ENCODE measurements at places on chromosomes 12 and 14.

DNA sequence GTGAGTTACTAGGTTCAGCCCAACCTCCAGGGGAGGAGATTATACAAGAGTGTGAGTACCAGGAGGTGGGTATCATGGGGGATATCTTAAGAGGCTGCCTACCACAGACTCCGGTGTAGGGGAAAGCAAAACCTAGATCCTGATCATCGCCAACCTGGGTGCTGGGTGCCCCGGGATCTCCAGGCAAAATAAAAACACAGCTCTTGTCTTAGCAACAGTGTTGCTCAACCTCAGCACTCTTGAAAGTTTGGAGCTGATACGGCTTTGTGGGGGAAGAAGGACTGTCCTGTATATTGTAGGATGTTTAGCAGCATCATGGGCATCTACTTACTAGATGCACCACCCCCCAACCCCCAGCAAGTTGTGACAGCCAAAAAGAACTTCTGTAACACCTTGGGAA is 74.5 kb downstream of the CCDC60 start:
- DNase-seq: no peak

GRCh38 chr14:23899788-23900187 is 53.8 kb upstream of the DHRS4 start:
- no peak for DNase-seq

DNA sequence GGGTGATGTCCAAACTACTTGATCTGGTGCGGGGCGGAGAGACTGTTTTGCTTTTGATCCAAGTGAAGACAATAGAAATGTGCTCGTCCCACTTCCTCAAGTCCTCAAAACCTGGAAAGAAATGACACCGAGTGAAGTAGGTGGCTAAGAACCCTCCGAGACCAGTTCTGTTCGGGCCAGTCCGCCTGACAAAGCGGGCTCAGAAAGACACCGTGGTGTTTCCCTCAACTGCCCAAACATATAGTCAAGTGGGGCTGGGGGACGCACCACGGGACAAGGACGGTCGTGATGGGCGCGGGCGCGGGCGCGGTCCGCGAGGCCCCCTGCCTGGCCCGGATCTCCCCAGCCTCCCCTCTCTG is 1.6 kb downstream of the PHLDA1 start:
- DNase-seq: no peak

- DNase-seq: no peak
Observed at GRCh38 chr14:91159182-91159581, 45.3 kb downstream of the DGLUCY start.

DNA sequence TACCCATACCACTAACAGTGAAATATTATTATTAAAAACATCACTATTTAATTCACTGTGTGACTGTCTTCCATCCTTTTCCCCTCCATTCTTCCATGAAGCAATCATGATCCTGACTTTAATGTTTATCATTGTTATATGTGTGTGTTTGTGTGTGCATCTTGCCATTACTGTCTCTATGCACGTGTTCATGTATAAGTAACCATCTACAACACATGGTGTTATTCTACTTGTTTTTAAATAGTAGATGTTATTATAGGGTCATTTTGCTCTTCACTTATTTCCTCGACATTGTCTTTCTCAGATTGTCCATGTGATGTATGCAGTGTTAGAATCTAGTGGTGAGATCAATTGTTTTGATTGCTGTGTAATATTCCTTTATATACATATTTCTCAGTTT is 195.8 kb downstream of the TRHDE start:
- DNase-seq: no peak

DNA sequence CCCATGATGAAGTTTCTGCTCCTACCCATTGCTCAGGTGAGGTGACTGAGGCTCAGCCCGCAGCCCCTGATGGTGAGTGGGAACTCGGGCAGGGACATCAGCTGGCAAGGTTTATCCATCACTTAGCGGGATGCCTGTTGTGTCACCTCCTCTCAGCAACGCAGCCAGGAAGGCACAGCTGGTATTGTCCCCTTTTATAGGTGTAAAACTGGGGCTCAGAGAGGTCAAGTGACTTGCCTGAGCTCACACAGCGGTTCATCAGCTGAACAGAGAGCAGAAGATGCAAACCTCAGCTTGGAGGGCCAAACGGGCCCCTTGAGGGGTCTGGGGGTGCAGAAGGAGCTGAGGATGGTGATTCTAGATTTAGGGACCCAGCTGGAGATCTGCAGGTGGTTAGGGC is 143.6 kb downstream of the PHETA1 start:
- DNase-seq: no peak

GRCh38 chr14:99792551-99793212 is 531 bp upstream of the EML1 start:
- no peak for DNase-seq

DNA sequence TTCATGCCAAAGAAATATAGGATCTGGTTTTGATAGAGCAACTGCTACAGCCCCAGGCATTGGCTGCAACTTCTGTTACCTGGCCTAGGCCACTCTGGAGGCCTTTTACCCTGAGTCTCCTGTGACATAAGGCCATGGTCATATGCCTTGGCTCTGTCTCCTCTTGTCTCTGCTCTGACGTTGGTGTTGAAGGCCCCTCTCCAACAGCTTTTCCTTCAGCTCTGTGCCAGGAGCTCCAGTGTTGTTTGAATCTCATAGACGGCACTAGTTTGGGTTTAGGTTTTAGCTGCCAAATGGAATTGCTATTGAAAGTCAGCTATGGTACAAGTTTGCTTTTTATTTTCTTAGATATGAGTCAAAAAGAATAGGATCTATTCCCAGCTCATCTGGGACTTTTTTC is 41.1 kb downstream of the TTLL5 start:
- DNase-seq: no peak

GRCh38 chr14:68820999-68821683 is 28.3 kb upstream of the ZFP36L1 start:
- DNase-seq: no peak

DNA sequence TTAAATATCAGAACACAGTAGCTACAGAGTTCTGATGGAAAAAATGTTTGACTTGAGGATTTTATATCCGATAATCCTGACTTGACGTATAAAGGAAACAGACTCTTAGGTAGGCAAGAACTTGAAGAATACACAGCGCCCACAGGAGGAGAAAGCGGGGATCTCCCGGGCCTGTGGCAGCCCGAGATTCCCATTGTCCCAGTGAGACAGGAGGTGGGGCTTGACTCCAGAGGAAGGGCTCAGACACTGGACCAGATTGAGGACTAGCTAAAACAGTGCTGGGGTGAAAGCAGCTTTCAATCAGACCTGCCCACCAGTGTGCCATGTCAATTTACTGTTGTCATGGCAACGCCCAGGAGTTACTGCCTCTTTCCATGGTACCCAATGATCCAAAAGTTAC is 51.1 kb upstream of the C14orf180 start:
- no peak for DNase-seq

DNA sequence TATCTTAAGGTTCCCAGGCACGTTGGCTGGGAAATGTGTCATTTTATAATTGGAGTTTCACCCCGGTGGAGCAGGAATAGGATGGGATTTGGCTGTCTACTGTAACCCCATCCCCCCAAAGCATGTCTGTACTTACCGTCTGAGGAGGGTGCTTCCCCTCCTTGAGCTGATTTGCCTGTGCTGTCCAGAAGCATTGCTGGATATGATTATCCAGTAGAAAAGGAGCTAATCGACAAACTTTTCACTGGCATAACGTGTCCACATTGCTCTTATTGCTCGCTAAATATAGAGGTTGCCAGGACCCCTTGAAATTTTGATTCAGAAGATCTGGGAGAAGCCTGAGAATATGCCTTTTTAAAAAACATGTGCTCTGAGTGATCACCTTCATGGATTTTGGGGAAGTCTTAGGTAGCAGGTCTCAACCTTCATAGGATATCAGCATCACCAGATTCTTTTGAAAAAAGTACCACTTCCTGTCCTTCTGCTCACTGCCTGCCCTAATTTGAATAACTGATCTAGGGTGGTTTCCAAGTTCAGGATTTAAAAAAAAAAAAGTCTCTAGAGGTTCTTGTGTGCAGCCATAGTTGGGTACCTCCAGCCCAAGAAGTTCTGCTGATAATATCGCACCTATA is 80.4 kb upstream of the KCNA1 start:
- DNase-seq: no peak

GRCh38 chr14:52348279-52348678 is 34.2 kb downstream of the PTGER2 start:
- DNase-seq: no peak

DNA sequence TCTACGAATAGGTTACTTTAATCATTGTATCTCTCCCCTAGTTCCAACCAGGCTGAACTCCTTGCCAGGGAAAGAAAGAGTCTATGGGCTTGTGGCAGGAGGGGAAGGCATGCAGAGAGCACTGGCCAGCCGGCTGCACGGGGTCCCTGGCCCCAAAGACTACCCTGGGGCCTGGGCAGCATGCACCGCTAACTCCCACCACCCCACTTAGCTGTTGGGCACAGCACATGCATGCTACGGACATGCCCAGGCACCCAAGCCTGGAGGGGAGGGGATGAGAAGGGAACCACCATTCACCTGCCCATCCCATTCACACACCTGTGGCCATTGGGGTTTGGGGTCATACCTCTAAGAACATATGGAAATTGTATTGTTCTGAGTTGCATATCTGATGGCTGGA is 94.1 kb downstream of the PIK3C2G start:
- no peak for DNase-seq

DNA sequence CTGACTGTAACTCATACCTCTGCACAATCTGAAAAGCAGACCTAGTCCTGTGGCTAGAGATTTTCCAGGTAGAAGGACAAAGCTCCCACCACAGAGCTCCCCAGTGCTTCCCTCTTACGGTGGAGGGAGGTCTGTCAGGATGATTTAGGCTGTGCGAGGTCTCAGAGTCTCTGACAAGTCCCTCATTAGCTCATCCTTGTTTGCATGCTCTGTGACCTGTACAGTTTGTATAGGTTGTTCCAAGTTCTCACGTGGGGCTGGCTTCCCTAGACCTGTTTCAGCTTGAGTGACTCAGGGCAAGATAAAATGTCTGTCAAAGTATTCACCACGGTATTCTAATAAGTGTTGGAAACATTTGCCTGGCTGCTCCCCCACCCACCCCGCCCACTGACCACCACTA is 34.8 kb downstream of the ASCL1 start:
- no peak for DNase-seq

DNA sequence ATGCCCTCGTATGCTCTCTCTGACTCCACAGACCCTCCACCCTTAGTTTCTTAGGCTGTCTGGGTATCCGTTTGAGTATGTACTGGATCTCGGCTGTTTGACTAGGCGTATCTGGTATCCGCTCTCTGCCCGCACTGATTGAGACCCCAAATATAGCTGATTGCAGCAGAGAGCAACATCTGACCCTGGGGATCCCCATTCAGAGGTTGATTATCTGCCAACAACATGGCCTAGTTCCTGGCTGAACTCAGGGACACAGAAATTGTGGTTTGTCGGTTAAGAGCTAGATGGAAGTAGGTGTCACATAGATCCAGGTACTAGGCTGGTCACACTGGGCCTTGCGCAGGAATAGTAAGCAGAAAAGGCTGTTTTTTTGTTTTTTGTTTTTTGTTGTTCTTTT is 359.9 kb downstream of the FUT8 start:
- DNase-seq: no peak

DNA sequence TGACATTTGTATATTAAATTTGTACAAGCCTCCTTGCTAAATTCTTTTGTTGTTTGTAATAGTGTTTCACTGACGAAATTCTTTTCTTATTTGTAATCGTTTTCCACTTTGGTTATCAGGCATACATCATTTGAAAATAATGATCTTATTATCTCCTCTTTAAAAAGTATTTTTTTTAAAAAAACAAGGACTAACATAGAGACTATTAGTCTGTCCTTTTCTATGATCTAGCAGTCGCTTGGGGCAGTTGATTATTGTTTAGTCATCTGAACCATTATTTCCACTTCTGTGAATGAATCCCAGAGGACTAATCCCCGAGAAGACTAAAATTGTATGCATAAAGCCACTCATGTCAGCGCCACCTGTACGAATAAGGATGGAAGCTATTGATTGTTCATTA is 11.5 kb downstream of the ADGRD1 start:
- DNase-seq: no peak
